ENCODE measurements at places on chromosomes 7 and 10.
A peak's percentile ranks its signal among the peaks of the same experiment; 100 is the strongest.

- no peak for DNase-seq
Observed at GRCh38 chr7:94414481-94414880, 19.8 kb downstream of the COL1A2 start.

DNA sequence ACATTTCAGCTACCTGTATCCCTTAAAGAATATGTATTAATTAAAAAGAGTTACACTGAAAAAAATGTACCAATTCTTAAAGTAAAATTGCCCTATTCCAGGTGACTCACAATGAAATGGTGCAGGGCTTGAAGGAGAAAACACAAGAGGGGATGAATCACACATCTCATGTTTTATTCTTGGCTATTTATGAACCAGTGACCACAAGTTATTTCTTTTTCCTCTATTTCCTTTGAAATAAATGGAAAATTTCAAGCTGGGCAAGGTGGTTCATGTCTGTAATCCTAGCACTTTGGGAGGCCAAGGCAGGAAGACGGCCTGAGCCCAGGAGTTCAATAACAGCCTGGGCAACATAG is 106.8 kb downstream of the UBE2H start:
- DNase-seq, result no peak

DNA sequence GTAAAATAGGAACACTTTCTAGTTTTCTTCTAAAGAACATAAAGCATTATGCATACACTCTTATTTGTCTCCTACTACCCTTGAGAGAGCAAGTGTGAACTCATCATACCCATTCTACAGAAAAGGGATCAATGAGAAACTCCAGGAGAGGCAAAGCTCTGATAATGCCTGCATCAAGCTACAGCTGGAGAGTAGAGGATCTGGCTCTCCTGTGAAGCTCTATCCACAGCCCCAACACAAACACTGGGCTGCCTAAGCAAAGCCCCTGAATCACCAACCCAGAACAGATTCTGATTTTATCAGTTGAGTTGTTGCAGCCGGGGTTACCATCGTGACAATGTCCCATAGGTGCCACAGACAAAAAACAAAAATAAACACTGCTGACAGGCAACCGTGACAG is 74.9 kb downstream of the NUDCD3 start:
- DNase-seq, result no peak

- DNase-seq, result no peak
Observed at GRCh38 chr10:116716381-116716780, 26.0 kb downstream of the HSPA12A start.

DNA sequence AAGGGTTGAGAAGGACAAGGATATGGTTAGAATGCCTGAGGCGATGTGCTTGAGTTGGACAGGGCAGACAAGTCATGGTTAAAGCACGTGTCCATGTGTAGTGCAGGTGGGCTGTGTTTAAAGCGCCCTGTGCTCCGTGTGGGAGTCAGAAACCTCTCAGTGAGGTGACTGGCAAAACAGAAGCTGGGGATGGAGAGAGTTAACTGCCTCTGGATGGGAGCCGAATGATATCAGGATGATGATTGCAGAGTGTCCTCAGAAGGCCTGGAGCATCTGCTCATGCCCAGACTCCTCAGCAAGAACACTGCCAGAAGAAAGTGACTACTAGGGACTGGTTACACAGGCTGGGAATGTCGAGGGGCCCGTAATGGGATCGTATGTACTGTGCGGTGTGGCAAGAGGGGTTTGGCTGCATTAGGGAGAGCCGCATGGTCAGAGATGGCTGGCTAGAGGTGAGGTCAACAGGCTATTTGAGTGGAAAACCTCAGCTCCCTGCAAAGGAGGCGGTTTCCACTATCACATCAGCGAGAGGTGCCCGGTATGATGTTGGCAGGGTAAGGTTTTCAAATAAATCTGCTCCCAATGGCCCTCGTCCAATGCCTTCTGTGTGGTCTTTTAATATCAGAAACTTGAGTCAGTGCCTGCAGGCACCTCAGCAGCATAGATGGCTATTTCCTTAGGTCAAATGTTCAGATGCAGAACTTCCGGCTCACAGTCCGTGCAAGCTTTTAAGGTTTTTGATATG is 26.1 kb upstream of the MRC1 start:
- DNase-seq, result no peak

GRCh38 chr10:12605580-12606405 is 256.4 kb downstream of the CAMK1D start:
- DNase-seq, result peak; percentile 44

DNA sequence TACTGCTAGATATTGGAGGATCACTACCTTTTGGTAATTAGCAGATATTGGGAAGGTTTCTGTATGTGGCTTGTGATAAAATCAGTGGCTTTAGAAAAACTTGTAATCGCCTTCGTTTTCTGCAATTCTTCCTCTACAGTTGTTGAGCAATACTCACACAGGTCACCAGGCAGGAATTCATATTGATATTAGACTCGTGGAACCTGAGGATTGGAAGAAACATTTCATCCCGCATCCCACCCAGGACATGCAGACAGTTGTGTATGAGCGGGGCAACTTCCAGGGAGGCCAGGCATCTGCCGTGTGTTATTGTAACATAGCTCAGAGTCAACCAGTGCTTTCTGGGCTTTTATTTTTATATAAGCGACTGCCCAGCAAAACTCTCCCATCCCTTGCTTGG is 821.3 kb downstream of the LRMDA start:
- no peak for DNase-seq

- no peak for DNase-seq
Observed at GRCh38 chr10:121222842-121223241, 371.7 kb downstream of the WDR11 start.

DNA sequence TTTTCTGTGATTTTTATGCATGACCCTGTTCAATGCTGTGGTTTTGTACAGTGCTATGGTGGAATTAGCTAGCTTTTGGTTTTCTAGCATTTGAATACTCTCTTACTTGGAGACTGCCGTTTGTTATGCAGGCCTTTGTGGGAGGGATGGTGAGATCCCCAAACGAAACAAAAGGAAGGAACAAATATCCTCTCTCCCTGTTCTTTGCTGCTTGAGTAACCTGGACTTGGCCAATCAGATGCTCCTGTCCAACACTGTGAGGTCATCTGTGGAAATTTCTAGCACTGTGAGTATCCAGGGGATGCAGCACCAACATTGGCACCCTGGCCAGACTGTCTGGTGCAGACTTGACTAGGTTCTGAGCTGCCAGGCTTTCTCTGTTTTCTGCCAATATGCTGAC is 314.4 kb downstream of the ANKRD30A start:
- DNase-seq, result no peak

GRCh38 chr10:96306516-96306915 is 2.3 kb downstream of the DNTT start:
- no peak for DNase-seq

GRCh38 chr10:78529262-78529661 is 495.6 kb downstream of the RPS24 start:
- no peak for DNase-seq

DNA sequence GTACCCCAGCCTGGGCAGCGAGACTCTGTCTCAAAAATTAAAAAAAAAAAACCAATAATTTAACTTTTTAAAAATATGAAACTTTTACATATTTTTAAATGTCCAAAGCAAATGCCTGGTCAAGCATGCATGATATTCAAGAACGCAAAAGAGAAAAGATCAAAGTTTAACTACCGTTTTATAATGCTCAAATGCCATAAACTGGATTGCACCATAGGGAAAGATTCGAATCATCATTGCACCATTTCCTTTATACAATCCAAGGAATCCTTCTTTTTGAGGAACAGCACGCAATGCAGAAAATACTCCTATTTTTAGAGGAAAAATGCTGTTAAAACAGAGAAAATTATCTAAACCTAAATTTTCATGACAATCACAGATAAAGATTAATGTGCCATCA is 20.9 kb downstream of the SLC25A16 start:
- DNase-seq, result no peak

DNA sequence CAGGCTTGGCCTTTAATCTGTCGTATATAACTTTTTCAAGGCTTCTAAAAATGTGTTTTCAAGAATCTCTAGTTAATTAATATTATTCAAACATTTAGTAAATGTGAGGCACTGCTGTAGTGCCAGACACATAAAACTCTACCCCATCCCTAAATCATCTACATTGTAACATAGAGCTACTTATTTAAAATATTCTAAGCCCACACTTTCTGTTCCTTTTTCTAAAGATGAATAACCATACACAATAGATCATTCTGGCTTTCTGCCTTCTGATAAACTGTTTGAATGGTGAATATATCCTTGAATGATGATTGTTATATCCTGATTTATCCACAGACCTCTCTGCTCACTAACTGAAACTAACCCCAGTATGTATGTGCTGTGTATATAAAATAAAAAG is 41.4 kb downstream of the BRAF start:
- DNase-seq, result no peak

GRCh38 chr10:75568450-75569130 is 137.2 kb downstream of the LRMDA start:
- no peak for DNase-seq

- no peak for DNase-seq
Observed at GRCh38 chr10:57791546-57791945, 476.1 kb downstream of the IPMK start.

DNA sequence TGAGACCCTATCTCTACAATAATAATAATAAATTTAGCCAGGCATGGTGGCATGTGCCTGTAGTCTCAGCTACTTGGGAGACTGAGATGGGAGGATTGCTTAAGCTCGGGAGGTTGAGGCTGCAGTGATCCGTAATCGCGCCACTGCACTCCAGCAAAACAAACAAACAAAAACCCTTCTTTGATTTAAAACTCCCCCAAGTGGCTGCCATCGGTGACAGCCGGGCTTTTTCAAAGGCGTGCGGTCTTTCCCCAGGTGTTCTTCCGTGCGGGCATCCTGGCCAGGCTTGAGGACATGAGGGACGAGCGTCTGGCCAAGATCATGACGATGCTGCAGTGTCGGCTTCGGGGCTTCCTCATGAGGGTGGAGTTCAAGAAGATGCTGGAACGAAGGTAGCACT is 1.9 kb upstream of the MYH16 start:
- DNase-seq, result no peak

- DNase-seq, result no peak
Observed at GRCh38 chr7:110388457-110388856, 702.5 kb upstream of the LRRN3 start.

DNA sequence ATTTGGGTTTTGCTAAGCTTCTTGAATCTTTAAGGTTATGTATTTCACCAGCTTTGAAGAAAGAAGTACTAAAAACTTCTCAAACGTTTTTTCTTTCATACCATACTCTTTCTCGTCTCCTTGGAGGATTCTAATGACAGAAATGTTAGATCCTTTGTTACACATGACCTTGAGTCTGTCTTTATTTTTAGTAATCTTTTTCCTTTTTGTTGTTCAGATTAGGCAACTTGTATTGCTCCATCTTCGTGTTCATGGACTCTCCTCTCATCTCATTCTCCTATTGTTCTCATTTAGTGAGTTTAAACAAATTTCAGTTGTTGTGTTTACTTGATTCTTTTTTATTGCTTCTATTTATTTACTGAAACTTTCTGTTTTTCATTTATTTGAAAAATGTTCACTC is 73.7 kb downstream of the WDFY4 start:
- no peak for DNase-seq

DNA sequence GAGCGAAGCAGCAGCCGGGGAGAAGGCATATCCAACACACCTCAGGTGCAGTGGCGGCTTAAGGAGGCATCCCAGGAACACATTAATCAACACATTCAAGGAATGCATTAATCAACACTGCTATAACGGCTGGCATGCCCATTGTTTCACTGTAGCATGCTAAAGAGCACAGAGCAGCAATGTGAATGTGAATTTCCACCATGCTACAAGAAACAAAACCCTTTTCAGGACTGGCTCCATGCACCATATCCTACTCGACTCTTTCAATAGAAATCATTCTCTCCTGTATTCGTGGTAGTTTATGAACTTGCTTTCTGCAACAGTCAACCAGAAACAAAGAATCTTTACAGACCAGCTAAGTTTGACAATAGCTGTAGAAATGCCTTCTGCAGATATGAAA is 149.0 kb downstream of the NRCAM start:
- no peak for DNase-seq

GRCh38 chr7:100655908-100656674 is at the start of gene ACTL6B:
TSS of gene ACTL6B (minus strand) at chr7:100656448. CDS start at chr7:100656354, 94 bp downstream.
- DNase-seq, result peak; percentile 9

DNA sequence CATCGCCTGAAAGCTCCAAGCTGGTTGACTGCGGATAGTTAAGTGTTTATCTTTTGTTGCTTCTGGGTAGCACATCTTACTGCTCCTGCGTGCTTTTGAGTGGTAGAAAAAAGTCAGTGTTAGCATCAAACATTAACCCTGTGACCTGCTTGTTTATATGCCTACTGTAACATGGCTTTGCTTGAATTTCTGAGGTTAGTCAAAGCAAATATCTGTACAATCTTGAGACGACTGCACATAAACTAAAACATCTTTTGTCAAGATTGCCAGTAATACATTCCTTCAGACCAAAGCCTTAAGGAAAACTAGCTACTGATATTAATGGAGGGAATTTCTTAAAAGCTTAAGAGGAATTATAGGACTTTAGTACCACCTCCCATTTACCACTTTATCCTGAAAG is 163.7 kb downstream of the BAMBI start:
- no peak for DNase-seq

- DNase-seq, result no peak
Observed at GRCh38 chr7:15921576-15921975, 235.1 kb upstream of the MEOX2 start.

- DNase-seq, result peak; percentile 50
Observed at GRCh38 chr10:3803927-3804741, 19.1 kb upstream of the KLF6 start.

GRCh38 chr7:104106108-104106905 is 101.5 kb downstream of the ORC5 start:
- DNase-seq, result no peak

DNA sequence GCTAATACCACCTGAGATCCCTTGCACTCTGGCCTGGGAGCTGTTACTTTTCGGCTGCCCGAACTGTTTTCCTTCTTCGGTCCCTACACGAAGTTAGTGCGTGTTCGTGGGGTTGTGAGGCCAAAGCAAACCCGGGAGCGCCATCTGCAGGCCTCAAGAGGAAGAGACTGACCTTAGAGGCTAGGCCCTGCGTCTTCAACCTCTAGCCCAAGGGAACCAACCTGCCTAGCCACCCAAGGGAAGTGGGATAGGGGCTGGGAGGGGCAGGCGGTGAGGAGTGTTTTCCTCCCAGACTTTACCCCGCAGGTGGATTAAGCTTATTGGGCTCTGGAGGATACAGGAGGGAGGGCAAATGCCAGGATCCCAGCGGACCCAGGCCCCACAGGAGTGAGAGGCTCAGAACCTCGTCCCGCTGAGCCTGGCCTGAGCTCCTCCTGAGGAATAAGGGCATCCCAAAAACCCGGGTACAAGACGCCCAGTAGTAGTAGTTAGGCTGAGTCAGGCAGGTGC is 1.7 kb upstream of the PAX2 start:
- no peak for DNase-seq

DNA sequence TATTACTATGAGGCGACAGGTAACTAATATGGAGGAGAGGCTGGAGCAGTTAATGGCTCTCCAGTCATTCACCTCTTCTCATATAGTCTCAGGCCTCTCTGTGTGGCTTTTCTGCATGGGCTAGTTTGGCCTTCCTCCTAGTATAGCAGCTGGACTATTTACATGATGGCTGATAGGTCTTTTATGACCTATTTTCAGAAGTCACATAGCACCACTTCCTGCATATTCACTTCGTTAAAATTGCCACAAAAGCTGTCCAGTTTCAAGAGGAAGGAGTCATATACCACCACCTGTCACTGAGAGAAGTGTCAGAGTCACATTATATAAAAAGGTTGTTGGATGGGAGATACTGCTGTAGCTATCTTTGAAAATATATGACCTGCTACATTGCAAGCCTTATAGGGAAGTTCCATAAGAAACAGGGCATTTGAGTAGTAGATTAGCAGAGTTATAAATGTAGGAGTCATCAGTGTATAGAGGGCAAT is 8.0 kb upstream of the DMTF1 start:
- DNase-seq, result no peak
